ENCODE measurements at places on chromosomes 3 and 15.

- no peak for DNase-seq
These were observed 47.0 kb downstream of the FAM81A start for GRCh38 chr15:59485036-59485435.

DNA sequence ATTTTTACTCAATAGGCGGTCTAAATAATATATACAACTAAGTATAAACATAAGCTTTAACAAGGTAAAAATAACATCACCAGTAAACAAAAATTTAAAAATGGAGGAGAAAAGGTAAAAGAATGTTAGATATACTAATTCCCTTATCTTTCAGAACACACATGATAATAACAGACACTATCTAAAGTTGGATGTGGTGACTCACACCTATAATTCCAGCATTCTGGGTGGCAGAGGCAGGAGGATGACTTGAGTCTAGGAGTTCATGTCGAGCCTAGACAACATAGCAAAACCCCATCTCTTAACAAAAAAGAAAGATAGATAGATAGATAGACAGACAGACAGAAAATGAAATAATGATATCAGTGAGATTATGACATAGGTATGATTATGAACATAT lies 85.1 kb downstream of the STAG1 start:
- no peak for DNase-seq

- no peak for DNase-seq
These were observed at the start of gene TIGIT for GRCh38 chr3:114293838-114294535. TSS of gene TIGIT (plus strand) at chr3:114294028. CDS start at chr3:114294062, 34 bp downstream.

DNA sequence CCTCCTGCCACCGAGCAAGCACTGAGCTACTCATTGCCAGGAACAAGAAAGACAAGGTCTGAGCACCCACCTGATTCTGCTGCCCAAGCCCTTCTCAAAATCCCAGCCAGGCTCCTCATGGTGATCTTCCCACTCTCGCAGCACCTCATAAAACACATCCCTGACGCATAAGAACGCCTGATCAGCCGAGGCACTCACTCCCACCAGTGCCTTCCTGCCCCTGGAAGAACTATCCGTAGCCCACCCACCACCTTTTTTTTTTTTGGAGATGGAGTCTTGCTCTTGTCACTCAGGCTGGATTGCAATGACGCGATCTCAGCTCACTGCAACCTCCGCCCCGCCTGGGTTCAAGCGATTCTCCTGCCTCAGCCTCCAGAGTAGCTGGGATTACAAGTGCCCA lies 3.9 kb downstream of the CDAN1 start:
- no peak for DNase-seq

GRCh38 chr3:49151610-49152009 lies 14.5 kb downstream of the CCDC71 start:
- DNase-seq: no peak

GRCh38 chr15:91980502-91981267 lies 127.2 kb downstream of the SLCO3A1 start:
- no peak for DNase-seq

DNA sequence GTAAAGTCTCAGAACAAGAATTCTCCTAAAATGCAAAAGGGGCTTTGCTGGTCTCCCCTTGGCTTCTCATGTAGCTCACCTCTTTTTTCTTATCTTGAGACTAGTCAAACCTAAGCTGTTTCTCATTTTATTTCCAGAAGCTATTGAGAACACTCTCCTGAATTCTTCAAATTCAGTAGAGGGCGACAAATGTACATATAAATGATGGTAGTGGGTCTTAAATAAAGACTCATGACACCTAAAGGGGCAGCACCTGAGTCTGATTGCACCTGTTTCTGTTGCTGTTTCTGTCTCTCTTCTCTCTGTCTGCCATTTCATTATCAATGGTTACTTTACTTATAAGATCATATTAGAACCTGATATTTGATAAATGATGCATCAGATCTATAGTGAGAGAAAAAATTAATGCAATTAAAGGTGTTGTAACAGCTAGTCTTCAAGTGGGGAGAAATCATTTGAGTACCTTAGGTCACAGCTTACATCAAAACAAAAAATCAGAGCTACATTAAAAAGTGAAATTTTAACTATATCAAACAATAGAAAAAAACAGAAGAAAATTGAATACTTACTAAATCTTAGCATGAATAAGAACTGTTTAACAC lies 7.0 kb downstream of the ADIPOQ start:
- DNase-seq: no peak

GRCh38 chr3:187162265-187162953 lies 23.1 kb upstream of the RPL39L start:
- DNase-seq: no peak

DNA sequence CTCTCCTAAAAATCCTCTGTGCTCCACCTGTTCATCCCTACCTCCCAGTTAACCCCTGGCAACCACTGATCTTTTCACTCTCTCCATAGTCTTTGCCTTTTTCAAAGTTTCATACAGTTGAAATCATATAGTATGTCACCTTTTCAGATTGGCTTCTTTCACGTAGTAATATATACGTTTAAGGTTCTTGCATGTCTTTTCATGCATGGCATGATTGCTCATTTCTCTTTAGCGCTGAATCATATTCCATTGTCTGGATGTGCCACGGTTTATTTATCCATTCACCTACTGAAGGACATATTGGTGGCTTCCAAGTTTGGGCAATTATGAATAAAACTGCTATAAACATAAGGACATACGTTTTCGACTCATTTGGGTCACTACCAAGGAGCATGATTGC lies 28.7 kb downstream of the GLCE start:
- DNase-seq: no peak

Measured in stimulated activated CD8-positive, alpha-beta memory T cell treated with anti-CD3 and anti-CD28 coated beads, Interleukin-7, amount 100 ng/mL, for 24 hours (primary cell).